Kidney (tissue), 22 donors: ENCODE measurements at places on chromosomes 1 and 21. TPM values are rescaled to one million over a fixed set of nuclear protein-coding genes. Genes with fewer than 3 reads are reported as not detected.

DNA sequence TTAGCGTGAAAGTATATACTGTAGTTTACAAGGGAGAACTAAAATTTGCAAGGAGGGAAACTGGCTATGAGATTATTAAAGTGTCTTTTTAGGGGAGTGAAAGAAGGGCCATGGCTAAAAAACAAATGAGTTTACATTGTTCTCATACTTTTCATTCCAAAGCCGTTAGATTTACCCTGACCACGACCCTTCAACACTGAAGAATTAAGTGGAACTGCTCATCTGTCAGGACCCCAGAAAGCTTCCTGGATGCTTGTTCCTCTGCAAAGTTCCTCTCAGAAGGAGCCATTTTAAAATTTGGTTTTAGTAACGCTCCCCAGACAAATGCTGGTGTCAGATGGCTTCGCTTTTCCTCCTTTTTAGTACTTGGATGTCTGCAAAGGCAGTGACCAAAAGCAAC, 82.7 kb upstream of the ZBTB18 start:
- H3K27ac ChIP-seq = no peak overlapping the region
- H3K4me1 ChIP-seq = no peaks in the 10 kb centered on the region
- H3K36me3 ChIP-seq = no peaks in the 10 kb centered on the region
- no peak overlapping the region for H3K4me3 ChIP-seq
- H3K27me3 ChIP-seq = no peaks in the 10 kb centered on the region
- DNase-seq = no peak

DNA sequence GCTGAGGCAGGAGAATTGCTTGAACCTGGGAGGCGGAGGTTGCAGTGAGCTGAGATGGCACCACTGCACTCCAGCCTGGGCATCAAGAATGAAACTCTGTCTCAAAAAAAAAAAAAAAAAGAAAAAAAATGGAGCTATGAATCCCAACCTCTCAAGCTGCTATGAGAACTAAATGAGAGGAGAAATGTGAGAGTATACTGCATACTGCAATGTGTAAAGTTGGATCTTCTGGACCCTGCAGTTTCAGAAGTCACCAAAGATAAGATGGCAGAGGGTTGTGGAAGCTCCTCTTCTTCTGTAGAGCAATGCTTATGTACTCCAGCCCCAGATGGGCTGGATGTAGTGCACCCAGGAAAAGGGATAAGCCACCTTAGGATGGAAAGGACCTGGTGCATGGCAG, 55.6 kb downstream of the PLXNA2 start:
- H3K4me1 ChIP-seq = no peaks in the 10 kb centered on the region
- H3K27ac ChIP-seq = no peak overlapping the region
- H3K4me3 ChIP-seq = no peak overlapping the region
- no peaks in the 10 kb centered on the region for H3K36me3 ChIP-seq

DNA sequence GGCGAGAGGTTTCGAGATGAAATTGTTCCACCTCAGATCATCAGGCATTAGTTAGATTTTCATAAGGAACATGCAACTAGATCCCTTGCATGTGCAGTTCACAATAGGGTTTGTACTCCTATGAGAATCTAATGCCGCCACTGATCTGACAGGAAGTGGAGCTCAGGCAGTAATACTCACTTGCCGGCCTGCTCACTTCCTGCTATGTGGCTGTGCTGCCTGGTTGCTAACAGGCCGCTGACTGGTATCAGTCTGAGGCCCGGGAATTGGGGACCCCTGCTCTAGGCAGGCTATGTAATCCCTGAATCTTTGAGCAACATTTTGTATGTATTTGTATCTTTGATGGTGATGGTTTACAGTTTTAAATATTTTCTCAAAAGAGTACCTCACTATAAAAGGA, 32.5 kb downstream of the XKR8 start:
- DNase-seq = no peak
- no peak overlapping the region for H3K4me3 ChIP-seq
- H3K27ac ChIP-seq = no peak overlapping the region
- peaks cover 54% of the 10 kb centered on the region for H3K36me3 ChIP-seq

- H3K27me3 ChIP-seq = no peaks in the 10 kb centered on the region
- no peak overlapping the region for H3K4me3 ChIP-seq
- no peak overlapping the region for H3K27ac ChIP-seq
- H3K36me3 ChIP-seq = no peaks in the 10 kb centered on the region
Observed at GRCh38 chr1:115469703-115470476, 131.8 kb upstream of the NGF start.

DNA sequence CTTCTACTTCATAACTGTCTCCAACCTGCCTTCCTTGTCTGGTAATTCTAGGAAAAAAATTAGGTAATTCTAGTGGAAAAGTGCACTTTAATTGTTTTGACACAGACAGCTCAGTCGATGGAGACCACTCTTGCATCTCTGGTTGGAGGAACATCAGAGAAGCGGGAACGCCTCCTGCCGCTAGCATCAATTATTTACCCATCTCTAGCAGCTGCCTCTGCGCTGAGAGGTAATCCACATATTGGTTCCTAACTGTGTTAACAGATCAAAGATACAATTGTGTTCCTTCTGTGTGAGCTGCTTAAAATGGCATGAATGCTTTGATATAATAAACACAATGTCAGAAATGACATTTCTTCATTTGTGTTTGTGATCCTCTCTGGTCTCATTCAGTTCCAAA, 33.3 kb downstream of the C2CD2 start:
- H3K4me1 ChIP-seq = peaks cover 5% of the 10 kb centered on the region
- no peak overlapping the region for H3K27ac ChIP-seq
- peaks cover 7% of the 10 kb centered on the region for H3K36me3 ChIP-seq
- H3K27me3 ChIP-seq = no peaks in the 10 kb centered on the region
- DNase-seq = no peak

GRCh38 chr21:38438462-38438893, 59.8 kb downstream of the ERG start:
- H3K27ac ChIP-seq = no peak overlapping the region
- no peaks in the 10 kb centered on the region for H3K4me1 ChIP-seq
- H3K27me3 ChIP-seq = no peaks in the 10 kb centered on the region
- H3K36me3 ChIP-seq = no peaks in the 10 kb centered on the region
- peak; percentile 29 for DNase-seq

DNA sequence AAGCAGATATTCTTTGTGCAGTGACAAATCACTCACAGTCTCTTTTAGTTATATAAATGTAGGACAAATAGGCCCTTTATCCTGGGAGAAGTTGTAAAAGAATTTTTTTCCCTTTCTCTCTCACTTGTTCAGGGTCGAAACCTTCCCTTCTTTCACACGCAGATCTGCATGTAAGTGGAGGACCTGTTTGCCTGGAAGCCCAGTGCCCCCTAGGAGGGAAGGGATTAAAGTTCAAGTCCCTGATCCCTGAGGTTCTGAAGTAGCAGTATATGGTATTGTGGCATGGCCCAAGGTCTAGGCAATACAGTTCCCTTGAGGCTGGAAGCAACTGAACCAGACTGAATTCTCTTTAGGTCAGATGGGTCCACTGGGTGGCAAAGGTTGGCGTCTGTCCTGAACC, 48.6 kb upstream of the PTGFRN start:
- H3K27me3 ChIP-seq = no peaks in the 10 kb centered on the region
- H3K4me3 ChIP-seq = no peak overlapping the region
- DNase-seq = no peak
- no peak overlapping the region for H3K27ac ChIP-seq
- H3K4me1 ChIP-seq = no peaks in the 10 kb centered on the region

- H3K36me3 ChIP-seq = no peaks in the 10 kb centered on the region
- peak within 1 kb of the TSS; percentile 32 for H3K4me3 ChIP-seq
- no peaks in the 10 kb centered on the region for H3K4me1 ChIP-seq
- peaks cover 38% of the 10 kb centered on the region for H3K27me3 ChIP-seq
Observed at GRCh38 chr1:35573198-35574124, at the start of gene TFAP2E. Gene TFAP2E, plus strand, starts transcription at chr1:35573314. Its CDS starts 264 bp downstream, at chr1:35573578.

Gene APCS
- total RNA-seq = not detected

Gene GBP4
- total RNA-seq = 9.0 TPM

Gene KIF21B
- 5.6 TPM for total RNA-seq

Gene S100A4
- total RNA-seq = 141 TPM
